CD8-positive, alpha-beta T cell (primary cell): ENCODE measurements at places on chromosomes 11 and 22.

DNA sequence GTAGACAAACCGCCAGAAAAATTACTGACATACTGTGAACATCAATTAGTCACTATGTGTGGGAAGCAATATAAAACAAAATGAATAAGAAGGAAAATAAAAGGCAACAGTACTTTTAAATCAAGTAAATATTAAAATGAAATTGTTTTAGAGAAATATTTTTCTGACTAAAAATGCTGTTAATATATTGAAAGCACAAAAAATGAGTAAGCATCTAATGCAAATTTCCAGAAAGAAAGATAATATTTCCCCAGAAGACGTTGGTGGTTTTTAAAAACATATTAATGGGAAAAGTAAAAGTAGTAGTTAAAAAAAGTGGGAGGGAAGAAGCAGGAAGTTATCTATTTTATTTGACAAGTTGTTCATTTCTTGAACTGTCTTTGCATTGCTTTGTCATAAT lies 16.5 kb downstream of the XKR3 start:
- no peak for DNase-seq

DNA sequence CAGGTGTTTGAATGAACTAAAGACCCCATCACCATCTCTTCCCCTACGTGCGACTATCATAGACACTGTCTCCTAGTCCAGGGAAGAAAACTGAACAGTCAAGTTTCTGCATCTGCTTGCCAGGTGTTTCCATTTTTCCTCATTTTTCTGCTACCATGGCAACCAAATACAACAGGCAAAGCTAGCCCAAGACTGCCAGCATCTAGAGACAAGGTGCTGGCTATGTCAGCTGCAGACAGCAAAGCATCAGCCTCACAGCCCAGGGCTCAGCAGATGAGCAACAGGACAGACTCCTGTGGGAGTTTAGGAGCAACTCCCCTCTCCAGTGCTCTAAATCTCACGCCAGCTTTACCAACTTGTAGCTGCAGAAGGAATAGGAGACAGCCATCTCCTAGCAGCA lies 124.3 kb downstream of the C11orf58 start:
- no peak for DNase-seq

DNA sequence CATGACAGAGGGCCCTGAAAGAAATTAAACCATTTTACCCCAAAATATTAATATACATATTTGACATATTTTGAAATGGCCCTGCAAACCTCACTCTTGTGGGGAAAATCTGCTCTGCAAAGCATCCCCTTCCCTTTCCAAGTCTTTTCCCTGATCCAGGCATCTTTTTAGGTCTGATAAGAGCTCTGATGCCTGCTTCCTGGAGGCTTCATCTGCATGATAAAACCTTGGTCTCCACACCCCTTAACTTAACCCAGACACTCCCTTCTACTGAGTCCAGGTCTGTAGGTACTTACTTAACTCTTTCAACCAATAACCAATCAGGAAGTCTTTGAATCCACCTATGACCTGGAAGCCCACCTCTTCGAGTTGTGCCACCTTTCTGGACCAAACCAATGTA lies 1.8 kb upstream of the LGALS12 start:
- no peak for DNase-seq

GRCh38 chr11:45048313-45048841 lies 97.7 kb upstream of the TP53I11 start:
- DNase-seq, result no peak

DNA sequence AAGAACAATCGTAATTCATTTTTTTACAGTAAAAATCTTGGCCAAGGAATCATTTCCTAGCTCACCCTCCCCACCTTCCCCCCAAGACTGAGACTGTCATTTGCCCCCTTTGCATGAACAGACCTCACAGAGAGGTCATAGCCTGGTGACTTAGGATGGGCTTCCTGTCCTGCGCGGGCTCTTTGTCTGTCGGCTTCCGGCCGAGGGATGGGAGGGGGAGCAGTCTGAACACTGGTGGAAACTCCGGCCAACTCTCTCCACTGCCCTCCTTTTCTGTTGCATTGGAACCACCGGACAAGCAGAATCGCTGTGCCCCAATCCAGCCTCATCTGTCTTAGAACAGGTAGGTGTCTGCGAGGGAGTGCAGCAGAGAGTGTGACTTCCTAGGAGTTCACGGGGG lies 41.7 kb downstream of the TEAD1 start:
- DNase-seq, result no peak

DNA sequence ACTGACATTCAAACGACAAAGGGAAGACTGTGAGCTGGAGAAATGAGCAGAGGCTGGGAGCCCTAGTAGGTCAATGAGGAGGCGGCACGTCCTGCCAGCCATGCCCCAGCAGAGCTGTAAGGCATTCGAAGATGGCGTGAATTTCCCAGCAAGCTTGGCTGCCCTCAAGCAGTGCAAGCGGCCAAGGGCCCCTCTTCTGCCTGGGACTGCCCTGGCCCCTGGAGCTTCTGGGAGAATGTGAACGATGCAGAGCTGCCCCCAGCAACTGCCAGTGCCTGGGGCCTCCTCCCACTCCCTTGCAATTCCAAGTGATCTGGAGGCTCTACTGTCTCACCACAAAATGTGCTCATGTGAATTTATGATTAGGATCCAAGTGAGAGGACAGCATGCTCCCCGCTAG lies 4.3 kb downstream of the PPM1F start:
- no peak for DNase-seq

DNA sequence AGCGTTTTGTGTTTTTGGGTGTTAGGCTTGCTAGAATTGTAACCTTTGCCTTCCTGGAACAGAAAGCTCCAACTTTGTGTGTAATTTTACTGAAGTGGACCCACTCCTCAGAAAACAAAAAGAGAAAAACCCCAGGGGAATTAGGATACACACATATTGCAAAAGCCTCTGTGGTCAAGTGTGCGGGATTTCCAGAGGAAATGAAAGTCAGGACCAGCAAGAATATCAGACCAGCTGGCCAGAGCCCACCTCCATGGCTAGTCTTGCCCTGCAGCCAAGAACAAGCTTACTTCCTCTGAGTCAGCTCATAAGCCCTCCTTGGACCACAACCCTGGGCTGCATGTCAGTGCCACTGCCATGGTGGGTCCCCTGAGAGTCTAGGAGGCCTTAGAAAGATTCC lies 37.0 kb upstream of the FTH1 start:
- DNase-seq, result no peak

DNA sequence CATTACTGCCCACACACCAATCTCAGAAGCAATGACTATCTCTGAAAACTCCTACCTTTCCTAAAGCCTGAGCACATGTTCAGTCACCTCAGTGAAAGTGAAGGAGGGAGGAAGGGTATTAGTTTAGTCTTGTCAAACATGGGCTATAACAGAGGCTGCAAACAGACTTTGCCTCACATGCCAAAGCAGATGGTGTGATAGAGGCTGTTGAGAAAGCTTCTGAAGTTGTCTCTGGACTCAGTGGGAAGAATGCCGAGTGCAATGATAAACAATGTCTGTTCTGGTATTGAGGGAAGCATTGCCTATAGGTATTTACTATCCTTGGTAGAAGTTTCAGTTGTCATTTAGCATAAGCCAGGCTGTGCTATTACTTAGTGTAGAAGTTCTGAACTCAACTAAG lies 314.5 kb upstream of the CCDC90B start:
- DNase-seq, result no peak

- no peak for DNase-seq
Measured at GRCh38 chr11:65777241-65777640, 3.5 kb downstream of the AP5B1 start.

DNA sequence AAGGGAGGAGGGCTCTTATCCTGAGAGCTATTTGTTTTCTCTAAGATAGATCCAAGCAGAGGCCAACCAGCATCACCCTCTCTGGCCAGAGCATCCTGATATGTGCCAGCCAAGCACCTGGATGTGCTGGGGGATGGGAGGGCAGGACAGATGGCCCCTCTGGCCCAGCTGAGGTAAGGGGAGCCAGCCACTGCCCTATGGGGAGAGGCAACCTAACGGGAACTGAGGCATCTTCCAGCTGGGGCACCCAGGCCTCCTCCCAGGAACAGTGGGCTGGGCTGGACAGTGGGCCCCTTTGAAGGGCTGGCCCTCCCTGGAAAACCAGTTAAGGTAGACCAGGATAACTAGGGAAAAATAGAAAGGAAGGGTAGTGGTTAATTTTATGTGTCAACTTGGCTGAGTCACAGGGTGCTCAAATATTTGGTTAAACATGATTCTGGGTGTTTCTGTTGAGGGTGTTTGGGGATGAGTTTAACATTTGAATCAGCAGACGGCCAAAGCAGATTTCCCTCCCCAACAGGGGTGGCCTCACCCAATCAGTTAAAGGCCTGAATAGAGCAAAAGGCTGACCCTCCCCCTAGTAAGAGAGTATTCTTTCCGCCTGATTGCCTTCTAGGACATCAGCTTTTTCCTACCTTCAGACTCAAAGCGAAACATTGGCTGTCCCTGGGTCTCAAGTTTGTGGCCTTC lies 595.1 kb downstream of the BUD13 start:
- no peak for DNase-seq

DNA sequence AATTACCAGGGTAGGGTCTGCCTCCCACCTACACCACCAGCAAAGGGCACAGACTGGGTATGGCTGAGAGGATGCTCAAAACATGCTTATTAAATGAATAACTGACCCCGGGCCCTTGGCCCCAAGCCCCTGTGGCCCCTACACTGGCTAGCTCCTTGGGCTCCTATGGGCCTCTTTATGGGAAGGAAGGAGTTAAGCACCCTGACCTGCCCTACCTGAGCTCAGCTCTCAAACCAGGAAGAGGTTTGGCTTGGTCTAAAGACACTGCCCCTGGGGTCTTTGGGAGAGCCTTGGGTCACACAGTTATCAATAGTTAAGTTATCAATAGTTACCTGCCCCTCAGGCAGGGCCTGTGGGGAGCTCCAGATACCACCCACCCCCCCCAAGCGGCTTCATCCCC lies 1.2 kb downstream of the USH1C start:
- no peak for DNase-seq

- DNase-seq, result peak; percentile 92
Measured at GRCh38 chr11:66081505-66081904, 11.4 kb downstream of the PACS1 start.

DNA sequence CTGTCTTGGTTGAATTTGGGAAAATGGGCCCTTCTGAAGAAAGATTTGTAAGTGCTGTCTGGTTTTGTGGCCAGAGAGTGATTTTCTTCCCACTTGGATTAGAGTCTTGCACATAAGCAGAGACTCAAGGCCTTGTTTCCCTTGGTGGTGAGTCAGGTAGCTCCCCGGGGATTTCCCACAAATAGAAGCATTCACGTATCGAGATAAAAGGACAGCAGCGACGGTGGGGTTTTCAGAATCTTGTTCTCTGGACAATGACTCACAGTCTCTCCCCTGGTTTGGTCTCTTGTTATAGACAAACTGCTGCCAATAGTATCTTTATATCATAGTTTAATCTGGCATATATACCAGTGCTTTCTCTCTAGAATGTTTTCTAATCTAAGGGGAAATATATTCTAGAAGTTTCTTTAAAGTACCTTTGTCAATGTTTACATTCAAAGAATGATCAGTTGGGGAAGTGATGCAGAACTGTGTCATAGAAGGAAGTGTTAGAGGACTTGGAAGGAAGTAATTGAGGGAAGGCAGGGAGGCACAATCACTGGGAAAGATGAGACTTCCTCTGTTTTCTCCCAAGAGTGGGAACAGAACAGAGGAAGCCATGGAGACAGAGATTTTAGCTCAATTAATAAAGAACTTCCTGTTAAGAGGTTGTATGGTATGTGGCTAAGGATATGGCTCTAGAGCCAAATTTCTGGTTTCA lies 18.1 kb downstream of the POLA2 start:
- DNase-seq, result peak; percentile 17

DNA sequence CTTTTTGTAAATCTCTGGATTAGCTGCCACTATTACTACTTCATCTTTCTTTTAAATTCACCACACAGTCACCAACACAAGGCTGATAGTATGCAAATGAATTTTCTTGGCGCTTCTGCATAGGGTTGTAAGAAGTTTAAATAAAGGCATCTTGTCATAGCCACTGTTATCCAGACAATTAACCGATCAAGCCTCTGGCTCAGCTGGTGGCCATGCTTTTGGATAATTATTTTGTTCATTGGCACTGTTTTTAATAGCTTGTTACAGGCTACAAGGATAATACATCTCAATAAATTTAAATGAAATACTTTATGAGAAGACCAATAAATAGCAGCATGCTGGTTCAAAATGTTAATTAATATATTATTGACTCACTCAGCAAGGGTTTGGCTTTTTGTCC lies 1261.0 kb downstream of the FAM181B start:
- DNase-seq, result no peak

- DNase-seq, result no peak
Measured at GRCh38 chr11:96567176-96567575, 177.4 kb downstream of the JRKL start.
